Cortex of kidney (tissue), 1 donor: ENCODE measurements at places on chromosomes 3 and 15.

DNA sequence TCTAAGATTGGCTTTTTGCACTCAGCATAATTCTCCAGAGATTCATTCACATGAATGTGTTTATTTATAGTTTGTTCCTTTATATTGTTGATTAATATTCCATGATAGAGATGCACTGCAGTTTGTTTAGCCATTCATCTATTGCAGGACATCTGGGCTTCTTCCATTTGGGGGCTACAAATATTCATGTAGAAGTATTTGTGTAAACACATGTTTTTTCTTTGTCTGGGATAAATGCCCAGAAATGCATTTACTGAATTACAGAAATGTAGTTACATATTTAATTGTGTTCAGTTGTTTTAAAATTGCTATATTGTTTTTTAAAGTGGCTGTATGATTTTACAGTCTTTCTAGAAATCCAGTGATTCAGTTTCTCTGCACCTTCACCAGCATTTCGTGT, 635.0 kb downstream of the ZIC1 start:
- DNase-seq = no peak

DNA sequence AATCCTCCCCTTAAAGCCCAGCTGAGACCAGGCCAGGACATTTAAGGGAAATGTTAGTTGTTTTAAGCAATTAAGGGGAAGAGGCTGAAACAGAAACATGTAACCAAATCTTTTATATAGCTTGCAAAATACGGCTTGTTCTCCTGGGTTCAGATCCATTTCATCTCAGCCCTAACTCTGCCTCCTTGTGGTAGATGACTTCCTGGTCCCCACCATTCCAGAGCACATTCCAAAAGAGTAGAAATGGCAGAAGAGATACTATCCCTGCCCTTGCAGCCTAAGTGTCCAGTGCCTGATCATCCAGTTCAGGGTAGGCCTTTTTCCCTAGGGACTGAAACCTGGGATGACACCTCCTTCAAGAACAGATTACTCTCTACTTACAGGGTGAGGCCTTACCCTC, 266.2 kb upstream of the VEPH1 start:
- DNase-seq = no peak

GRCh38 chr15:56719021-56719612, 14.2 kb downstream of the ZNF280D start:
- DNase-seq = no peak

DNA sequence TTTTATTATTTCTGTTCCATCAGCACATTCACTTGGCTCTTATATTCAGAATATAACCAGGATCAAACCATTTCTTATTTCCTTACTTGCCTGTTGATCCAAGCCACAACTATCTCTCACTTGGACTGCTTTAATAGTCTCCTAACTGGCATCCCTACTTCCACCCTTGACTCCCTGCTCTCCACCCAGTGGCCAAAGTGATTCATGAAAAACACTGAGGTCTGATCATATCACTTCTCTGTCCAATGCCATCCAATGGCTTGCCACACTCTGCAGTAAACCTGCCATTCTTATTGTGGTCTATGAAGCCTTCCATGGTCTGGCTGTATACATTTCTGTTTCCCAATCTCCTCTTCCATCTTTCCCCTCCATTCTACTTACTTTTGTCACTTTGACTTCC, 576.1 kb downstream of the PDCD6IP start:
- no peak for DNase-seq

DNA sequence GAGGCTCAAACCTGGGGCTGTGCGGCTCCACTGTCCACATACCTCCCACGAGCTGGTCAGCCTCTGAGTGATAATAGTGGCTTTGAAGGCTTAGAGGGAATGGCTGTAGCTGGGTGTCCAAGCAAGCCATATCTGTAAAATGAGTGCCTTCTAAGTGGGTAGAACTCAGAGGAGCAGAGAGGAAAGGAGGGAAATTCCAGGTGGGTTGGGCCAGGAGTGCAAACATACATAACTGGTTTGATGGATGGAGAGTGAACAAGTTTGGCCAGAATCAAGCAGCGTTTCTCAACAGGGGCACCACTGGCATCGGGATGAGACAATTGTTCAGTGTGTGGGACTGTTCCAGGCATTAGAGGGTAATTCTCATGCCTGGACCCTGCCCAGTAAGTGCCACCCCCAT, 91.1 kb downstream of the ASB7 start:
- DNase-seq = no peak

GRCh38 chr3:124019291-124019690, 27.4 kb upstream of the ROPN1 start:
- DNase-seq = no peak

DNA sequence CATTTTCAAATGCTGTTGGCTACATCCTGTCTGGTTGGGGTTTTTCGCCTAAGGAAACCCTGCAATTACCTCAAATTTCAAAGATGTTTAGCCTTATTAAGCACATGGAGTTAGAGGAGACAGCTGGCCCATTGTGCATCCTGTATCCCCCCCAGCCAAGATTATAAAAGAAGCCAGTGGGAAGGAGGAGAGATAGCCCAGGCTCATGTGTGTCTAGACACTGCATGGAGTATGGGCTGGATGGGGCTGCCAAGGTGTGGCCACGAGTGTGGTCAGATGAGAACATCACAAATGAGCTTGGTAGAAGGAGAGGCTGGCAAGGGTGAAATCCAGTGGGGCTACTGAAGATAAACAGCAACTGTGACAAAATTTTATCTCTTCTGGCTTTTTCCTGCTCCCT, 270.0 kb upstream of the TBC1D5 start:
- no peak for DNase-seq

GRCh38 chr3:186782542-186783057, 777 bp upstream of the EIF4A2 start:
- DNase-seq = no peak

DNA sequence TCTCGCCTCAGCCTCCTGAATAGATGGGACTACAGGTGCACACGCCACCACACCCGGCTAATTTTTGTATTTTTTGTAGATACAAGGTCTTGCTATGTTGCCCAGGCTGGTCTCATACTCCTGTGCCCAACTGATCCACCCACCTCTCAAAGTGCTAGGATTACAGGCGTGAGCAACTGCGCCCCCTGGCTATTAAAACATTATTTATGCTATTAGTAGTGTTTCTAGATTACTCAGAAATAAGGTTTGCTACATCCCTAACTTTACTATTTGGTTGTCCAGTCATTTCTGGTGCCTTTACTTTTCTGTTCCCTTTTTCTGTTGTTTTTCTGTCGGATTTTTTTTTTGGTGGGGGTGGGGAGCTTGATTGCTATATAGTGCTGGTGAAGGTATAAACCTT, 393.6 kb upstream of the TPM1 start:
- no peak for DNase-seq

DNA sequence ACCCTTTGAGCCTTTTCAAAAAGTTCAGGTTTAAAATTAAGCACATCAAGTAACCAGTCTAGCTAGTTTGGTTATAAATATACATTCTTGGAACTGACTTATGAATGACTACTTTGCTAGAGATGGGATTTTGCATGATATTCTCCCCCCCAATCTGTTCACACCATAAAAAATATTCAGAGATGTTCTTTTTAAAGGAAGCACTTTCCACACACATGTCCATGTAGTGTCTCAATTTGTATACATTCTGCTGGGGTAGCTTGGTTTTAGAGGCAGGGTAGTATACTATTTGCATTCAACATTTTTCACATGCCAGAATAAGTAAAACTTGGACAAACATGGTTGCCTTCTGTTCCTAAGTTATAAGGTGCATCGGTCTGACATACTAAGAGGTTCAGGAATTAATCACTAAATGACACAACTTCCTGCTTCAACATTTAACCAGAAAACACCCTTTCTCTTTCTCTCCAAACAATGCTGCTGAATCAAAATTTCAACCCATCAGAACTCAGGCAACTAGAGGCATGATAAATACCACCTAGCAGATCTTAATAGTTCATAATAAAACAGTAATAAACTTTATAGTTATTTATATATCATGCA, 57.0 kb downstream of the SUMF1 start:
- DNase-seq = no peak

DNA sequence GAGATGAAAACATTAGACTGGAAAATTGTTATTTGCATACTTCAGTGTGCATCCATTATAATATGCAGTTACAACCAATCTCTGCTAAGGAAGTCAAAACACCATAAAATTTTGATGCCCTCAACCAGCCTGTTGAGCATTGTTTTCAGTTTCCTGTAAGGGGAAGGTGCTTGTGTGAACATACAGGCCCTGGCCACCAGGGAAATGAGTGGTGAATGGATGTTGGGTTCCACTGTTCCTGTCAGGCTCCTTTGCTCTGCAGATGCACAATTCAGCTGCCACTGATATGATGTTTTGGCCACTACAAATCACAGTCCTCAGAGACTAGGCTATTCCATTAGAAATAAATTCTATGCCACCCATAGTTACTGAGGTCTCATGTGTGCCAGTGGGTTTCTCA, 184.6 kb downstream of the SYNPR start:
- DNase-seq = no peak
